SW 1271 (cell line): ENCODE measurements at places on chromosomes 5 and 9.

- no peak for DNase-seq
Measured at GRCh38 chr5:83096660-83097339, 19.5 kb downstream of the XRCC4 start.

GRCh38 chr5:14407746-14408175 lies 173.8 kb upstream of the OTULINL start:
- no peak for DNase-seq

DNA sequence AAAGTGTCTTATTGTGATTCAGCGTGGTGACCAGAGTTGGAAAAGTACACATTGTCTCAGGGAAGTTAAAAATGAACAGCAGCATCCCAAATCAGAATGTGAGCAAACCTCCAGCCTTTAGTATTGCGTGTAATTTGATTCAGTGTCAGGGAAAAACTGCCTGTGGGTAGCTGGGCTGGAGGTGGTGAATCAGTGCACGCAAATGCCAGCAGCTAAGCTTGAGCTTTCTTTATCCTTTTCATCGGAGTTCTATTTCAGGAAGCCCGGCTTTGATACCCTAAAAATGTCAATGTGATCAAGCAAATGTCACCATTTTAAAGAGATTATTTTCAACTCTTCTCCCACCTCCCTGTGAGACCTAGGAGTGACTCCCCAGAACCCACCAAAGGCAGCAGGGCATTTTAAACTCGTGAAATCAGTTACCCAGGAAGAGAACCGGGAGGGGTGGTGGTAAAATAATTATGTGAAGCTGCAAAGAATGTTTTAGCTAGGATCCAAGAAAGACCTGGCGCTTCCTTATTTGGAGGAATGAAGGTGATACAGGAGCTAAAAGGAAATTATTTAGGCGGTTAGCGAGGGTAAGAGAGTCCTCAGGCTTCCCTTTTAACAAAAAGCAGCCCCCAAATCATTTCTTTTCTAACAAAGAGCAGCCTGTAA lies 25.7 kb upstream of the C5orf47 start:
- no peak for DNase-seq

DNA sequence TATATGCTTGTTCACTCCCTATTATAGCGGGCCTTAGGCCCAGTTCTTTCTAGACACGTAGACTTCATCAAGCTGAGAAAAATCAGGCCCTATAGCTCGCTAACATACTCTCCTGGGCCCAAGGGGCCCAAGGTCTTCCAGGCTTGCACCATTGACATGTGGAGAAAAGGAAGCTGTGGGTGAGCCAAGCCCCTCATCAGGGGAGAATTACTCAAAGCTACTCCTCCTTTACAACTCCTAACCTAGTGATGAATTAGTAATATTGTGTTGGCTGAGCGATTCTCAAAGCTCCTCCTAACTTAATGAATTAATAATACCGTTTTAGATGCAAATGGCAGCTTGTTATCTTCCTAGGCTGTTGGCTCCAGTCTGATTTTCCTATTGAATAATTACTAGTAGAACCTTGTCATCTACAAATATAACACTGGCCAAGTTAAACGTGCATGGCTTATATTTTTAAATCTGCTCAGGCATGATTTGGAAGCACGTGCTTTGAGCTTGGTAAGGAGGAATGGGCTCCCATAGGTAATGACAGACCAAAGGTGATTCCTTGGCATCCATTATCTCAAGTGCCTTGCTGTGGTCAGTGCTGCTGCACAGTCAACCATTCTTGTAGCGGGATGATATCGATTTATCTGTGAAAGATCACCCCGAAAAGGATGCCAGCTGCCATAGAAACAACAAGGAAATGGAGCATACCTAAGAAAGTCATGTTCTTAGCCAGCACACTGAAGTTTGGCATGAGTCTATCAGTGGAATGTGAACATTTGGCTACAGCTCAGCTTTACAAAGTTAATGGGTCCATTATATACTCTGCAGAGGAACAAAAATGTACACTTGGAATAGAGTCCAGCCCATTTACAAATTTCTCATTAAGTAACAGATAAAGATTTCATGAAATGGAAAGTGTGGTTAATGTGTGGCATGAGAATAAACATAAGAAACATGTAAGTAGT lies 23.8 kb downstream of the LVRN start:
- no peak for DNase-seq
